ENCODE measurements at places on chromosomes 5 and 9.

- peak; percentile 41 for DNase-seq
These were observed 2.3 kb upstream of the HK3 start for GRCh38 chr5:176901260-176902101.

GRCh38 chr5:174303035-174303434, 257.5 kb downstream of the NSG2 start:
- DNase-seq = no peak

- no peak for DNase-seq
These were observed 1.3 kb upstream of the SNX2 start for GRCh38 chr5:122773619-122774018.

- DNase-seq = no peak
These were observed 77.7 kb upstream of the ASS1 start for GRCh38 chr9:130366888-130367550.

DNA sequence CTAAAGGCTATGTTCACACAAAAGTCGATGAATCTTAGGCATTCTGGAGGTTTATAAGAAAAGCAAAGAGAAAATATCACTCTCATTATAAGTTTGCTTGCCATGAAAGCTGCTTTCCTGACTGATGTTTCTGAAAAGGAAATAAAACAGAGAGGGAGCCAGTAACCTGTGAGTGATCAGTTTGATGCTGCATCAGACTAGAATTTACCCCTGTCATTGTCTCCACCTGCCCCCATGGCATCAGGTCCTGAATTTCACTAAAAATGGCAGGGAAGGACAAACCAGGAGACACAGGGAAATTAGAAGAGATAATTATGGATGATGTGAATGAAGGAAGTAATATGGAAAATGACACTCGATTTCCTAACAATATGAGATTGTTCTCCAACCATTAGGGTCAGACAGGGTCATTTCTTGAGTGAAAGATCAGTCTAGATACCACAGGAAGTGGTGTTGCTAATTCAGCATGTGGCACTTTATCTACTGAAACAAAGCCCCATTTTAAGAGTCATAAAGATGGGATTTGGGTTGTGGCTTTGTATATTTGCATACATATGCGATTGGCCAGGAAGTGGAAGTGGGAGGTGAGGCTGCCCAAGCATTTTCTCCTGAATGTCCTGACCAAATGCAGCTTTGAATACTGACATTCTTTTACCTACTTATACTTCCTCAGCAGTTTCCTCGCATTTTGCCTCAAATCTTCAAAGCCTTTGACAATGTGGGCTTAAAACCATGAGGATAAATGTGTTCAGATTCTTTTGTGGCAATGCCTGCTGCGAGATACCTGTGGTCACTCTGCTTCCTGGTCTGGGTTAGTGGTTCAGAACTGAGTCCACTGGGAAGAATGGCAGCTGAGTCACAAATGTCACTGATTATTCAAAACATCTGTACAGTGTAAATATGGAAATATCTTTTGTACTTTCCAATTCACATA, 29.7 kb downstream of the MEGF10 start:
- peak; percentile 17 for DNase-seq

GRCh38 chr5:142823126-142823525, 52.9 kb downstream of the ARHGAP26 start:
- DNase-seq = no peak

- DNase-seq = no peak
These were observed 93.9 kb downstream of the GRIA1 start for GRCh38 chr5:153584126-153584959.

- no peak for DNase-seq
These were observed 16.8 kb downstream of the AFAP1L1 start for GRCh38 chr5:149288436-149288835.

- DNase-seq = no peak
These were observed 7.5 kb downstream of the XPA start for GRCh38 chr9:97689401-97690180.

GRCh38 chr5:123364441-123365155, 58.6 kb downstream of the CEP120 start:
- no peak for DNase-seq

- no peak for DNase-seq
These were observed 828.1 kb upstream of the ZNF608 start for GRCh38 chr5:125574491-125575044.

- no peak for DNase-seq
These were observed 557 bp upstream of the IL3 start for GRCh38 chr5:132059696-132060500.

- DNase-seq = no peak
These were observed 311.5 kb upstream of the TARS1 start for GRCh38 chr5:33129309-33129708.

GRCh38 chr5:93580927-93581445, at the start of gene NR2F1-AS1:
Gene NR2F1-AS1 (minus strand): TSS chr5:93581219.
- DNase-seq = no peak

DNA sequence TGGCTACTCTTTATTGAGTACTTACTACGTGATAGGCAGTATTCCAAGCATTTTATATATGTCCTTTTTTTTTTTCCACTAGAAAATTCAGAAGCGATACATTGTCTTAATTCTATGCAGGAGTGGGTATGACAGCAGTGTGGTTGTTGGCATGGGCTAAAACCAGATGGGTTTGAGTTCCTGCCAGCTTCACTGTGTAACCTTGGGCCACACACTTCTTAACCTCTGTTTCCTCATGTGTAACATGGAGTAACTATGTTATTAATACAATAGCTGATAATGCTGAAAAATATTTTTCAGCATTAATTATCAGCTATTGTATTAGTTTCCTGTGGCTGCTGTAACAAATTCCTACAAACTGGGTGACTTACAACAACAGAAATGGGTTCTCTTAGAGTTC, 12.0 kb downstream of the SNX18 start:
- DNase-seq = no peak

- DNase-seq = no peak
These were observed 204.8 kb downstream of the CDH9 start for GRCh38 chr5:26833596-26833995.

DNA sequence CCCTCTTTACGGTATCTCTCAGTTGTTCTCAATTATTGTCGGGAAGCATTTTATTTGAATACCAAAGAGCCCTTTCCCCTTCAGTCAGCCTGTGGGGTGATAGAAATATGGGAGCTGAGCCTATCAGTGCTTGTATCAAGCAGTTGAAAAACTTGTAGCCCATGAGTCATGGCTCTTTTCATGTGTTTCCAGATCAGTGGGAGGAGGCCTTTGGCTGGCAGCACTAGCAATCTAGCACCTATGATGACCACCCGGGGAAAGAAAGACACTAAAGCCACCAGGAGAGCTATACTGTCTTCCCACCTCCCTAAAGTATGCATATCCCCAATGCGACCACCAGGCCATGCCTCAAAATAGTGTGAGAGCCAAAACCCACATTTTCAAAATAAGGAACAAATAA, 696.9 kb upstream of the C9orf72 start:
- no peak for DNase-seq

- DNase-seq = no peak
These were observed 25.8 kb downstream of the CAST start for GRCh38 chr5:96687812-96688453.

DNA sequence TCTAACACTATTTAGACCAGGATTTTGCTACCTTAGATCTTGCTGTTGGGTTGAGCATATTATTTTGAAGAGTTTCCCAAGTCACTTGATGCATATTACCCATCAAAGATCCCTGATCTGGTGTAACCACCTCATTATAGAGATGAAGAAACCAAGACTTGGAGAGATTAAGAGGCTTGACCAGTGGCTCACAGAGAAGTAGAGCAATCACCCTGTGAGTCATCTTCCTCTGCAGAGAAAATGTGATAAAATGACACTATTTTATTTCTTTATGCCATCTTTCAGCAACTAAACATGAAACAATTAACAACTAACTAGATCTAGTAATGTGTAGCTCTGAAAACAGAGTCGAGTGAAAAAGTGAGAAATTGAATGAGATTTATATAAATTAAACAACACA, 76.1 kb downstream of the KIF4B start:
- DNase-seq = no peak

GRCh38 chr5:122229551-122229950, 82.5 kb upstream of the SNCAIP start:
- DNase-seq = no peak

DNA sequence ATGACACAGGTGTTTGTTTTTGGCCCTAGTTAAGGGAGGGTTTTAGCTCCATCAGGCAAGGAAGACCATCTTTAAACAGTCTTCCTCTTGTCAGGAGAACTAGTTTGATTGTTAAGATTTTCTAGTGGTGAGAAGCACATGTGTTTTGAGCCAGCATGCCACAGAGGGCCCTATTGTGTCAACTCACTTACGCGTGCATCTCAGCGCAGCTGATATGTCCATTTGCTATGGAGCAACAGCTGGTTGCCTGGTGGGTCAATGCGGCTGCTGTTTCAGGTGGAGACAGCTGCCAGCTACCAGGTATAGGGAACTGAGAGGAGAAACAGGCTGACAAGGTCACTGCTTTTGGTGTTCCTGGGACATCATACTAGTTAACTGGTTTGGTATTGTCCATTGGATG, 100.5 kb upstream of the PRRC1 start:
- no peak for DNase-seq

- DNase-seq = no peak
These were observed 859.1 kb downstream of the MAT2B start for GRCh38 chr5:164364237-164365208.

- DNase-seq = no peak
These were observed 353.7 kb downstream of the CETN3 start for GRCh38 chr5:90055831-90056328.

All from T-helper 2 cell treated with Interferon-gamma antibody and Interleukin-4, amounts not matched to agents 5 μg/mL and 100 μg/mL, for 36 hours (primary cell).